ENCODE measurements at places on chromosomes 5 and 9. TPM values are rescaled to one million over a fixed set of nuclear protein-coding genes. Genes with fewer than 3 reads are reported as not detected.

Gene DIRAS2
- total RNA-seq = 0.66 TPM

Gene ODF2
- 19.8 TPM for total RNA-seq

Gene PAEP
- total RNA-seq = not detected

Gene PCDHA9
- total RNA-seq = under 0.01 TPM

Gene ZDHHC11
- total RNA-seq = 2.8 TPM

Measured in smooth muscle cell of trachea (primary cell).